CD4-positive, alpha-beta T cell treated with Interferon alpha-2 for 1 hour (primary cell): ENCODE measurements at places on chromosomes 6 and 20.
A peak's percentile ranks its signal among the peaks of the same experiment; 100 is the strongest.

DNA sequence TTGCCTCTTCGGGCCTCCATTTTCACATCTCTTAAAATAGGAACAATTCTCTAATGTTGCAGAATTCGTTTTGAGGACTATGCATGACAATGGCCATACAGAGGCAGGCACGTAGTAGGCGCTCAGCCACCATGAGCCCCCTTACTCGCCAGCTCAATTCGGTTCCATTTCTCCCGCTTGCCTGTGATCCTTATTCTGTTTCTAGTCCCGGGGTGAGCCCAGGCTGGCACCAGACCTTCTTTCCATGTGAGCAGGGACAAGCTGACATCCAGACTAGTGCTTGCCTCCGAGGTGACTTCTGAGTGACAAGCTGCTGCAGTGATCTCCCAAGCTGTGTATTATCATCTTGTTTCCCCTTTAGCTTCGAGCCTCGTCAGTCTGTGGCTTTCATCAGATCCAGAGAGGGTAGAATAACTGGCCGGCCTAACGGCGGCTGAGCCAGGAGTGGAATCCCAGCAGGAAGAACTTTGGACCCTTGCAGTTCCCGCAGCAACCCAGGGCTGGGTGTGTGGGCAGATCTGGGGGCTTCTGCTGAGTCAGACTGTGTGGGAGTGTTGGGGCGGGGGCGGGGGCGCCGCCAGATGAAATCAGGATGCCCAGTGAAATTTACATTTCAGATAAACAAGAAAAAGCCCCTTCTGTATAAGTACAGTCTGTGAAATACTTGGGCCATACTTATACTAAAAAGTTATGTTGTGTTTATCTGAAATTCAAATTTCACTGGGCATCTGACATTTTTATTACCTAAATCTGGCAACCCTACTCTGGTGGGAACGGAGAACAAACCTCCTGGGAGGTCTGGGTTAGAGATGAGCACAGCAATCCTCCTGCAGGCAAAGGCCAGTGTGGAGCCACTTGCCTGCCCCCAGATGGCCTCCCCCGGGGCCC lies 10.9 kb downstream of the BANF2 start:
- no peak for DNase-seq

GRCh38 chr6:53896196-53896595 lies 101.4 kb downstream of the LRRC1 start:
- no peak for DNase-seq

DNA sequence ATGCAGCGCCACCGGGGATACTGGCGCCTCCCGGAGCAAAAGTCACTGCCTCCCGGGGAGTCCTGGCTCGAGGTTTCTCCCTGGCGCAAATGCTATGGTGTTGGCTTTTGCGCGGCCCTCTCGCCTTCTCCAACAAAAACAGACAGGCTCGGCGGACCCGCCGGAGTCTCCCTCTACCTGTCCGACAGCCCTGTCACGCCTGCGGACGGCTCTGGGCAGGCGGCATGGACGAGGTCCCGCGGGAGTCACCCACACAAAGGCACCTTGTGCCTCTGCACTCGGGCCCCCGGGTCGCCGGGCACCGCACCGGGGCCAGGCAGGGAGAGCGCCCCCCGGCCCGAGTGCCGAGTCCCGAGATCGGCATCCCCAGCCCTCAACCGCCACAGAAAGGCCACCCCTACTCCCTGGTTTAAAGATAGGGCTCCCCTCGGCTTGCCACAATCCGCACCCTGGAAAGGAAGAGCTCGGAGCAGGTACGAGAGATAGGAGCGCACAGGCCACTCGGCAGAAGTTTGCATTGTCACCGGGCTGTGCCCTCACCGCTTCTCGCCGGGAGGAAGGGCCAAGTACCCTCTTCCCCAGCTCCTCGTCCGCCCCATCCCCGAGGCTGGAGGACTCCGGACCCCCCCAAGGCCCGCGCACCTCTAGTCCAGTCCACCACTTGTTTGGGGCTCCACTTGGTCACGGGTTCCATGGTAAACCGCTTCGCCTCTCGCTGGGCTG lies 903 bp downstream of the CNKSR3 start:
- no peak for DNase-seq

- no peak for DNase-seq
These were observed 33.1 kb upstream of the DAAM2 start for GRCh38 chr6:39758905-39759605.

- DNase-seq = peak; percentile 36
These were observed 765 bp upstream of the GMDS start for GRCh38 chr6:2245877-2246863.

DNA sequence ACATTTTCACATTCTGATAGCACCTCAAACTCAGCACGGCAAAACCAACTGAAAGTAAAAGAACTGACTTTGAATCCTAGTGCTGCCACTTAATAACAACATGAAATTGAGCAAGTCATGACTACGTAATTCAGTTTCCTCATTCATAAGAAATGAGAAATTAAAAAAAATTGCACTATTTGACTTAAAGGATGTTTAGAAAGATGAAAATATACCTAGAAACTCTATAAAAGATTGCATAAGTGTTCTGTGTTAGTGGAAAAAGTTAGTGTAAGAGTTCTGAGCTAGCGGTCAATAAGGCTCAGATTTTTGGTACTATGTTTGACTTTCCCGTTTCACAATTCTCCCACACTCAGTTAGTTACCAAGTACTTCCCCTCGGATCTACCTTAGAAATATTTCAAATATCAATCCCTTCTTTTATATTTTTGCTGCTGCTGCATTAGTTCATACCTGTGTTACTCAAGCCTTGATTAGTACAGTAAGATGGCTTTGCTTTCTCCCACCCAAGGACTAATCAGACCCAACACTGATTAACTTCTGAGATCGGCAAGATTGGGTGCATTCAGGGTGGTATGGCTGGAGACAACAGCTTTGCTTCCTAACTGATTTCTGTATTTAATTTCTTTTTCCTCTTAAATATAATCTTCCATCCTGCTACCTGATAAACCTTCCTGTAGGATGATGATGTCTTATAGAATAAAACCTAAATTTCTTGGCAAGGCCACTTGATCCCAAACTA lies 25.9 kb downstream of the ECHDC1 start:
- no peak for DNase-seq

DNA sequence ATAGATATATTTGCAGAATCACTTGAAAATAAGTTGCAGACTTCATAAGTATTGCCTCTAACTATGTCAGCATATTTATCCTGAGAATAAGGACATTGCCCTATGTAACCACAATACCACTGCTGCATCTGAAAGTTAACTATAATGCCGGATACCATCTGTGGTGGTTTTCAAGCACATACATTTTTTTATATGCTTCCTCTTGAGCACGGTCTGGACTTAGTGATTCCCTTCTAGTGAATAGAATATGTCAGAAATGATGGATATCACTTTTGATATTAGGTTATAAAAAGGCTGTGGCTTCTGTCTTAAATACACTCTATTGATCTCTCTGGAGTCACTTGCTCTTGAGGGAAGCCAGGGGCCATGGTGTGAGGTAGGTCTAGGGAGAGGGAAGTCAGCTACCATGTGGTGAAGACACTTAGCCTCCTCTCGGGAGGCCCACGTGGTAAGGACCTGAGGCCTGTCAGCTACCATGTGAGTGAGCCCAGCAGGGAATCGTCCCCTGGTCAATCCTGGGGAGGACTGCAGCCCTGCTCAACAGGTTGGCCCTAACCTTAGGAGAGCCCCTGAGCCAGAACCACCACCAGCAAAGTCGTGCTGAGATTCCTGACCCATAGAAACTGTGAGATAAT lies 57.5 kb downstream of the CCDC170 start:
- no peak for DNase-seq

DNA sequence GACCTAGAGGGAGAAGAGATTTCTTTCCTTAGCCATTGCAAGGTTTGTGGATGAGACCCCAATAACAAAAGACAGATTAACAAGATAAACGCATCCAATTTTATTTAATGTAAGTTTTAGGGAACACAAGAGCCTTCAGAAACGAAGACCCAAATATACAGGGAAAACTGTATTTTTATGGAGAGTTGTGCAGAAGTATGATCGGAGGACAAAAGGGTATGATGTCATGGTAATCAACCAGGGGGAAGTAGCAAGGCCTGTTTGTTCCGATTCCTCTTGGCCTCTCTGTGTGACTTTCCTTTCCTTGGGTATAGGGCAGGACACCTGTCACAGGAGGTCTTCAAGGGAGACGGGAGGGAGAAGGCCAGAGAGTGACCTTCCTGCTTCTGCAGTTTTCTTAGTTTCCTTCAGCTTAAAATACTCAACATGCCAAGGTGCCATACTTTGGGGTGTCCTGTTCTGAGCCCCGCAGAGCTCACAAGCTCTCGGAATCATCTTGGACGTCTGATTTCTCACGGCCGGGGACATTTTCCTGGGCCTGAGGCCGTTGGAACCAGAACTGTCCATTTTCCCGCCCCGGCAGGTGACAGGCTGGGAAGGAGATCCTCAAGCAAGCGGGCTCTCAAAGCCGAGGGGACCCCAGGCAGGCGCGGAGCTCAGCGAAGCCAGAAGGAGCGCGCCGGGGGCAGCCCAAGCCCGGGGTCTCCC lies 21.7 kb downstream of the TMC2 start:
- no peak for DNase-seq

- no peak for DNase-seq
These were observed 61.5 kb upstream of the STXBP5 start for GRCh38 chr6:147142684-147143245.

DNA sequence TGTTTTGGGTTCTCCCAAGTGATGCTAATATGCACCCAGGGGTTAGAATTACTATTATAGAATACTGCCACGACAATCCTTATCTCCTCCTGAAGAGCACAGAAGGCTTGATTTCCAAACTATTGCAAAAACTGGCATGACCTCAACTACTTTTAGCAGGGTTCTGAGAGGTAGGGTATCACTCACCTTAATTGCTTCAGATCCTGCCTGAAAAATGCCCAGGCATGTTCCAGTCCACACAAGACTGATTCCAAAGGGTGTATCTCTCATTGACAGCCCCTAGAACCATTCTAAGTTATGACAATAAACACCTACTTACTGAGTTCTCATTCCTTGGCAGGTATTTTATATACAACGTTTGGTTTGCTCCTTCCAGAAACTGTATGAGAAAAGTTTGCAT lies 5.0 kb upstream of the DSE start:
- DNase-seq = no peak

- DNase-seq = no peak
These were observed 1.2 kb downstream of the SNTA1 start for GRCh38 chr20:33442136-33443005.

GRCh38 chr20:49276961-49277785 lies 684 bp downstream of the ZNFX1 start:
- peak; percentile 41 for DNase-seq

DNA sequence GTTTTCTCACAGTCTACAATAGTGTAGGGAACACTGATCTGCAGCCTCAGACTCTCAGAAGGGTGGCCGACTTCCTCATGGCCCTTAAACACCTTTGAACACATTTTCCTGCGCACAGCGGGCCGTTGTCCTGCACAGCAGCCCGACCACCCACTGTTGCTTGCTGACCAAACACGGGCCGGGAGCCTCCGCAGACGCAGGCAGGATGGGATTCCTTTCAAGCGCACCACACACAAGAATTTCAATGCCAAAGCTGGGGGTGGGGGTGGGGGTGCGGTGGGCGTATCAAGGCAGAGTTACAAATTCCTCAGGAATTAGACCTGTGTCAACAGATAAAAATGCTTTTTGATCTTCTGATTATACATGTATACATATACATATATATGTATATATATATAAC lies 74.5 kb downstream of the HUS1B start:
- DNase-seq = no peak

DNA sequence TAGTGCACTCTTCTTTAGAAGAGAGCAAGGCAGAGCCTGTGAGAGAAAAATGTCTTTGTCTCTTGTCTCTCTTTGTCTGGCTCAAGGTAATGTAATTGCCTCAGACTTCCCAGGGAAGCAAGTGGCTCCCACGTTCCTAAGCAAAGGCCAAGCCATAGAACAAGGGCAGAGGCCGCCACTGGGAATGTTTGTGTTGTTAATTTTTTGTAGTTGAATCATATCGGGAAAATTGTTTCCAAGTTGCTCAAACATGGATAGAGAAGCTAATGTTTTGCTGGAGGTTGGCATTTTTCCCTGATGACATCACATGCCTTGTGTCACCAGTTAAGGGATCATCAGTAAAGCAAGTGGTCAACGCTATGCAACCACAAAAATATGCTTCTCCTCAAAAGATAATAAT lies 211.5 kb upstream of the FOXA2 start:
- DNase-seq = no peak

DNA sequence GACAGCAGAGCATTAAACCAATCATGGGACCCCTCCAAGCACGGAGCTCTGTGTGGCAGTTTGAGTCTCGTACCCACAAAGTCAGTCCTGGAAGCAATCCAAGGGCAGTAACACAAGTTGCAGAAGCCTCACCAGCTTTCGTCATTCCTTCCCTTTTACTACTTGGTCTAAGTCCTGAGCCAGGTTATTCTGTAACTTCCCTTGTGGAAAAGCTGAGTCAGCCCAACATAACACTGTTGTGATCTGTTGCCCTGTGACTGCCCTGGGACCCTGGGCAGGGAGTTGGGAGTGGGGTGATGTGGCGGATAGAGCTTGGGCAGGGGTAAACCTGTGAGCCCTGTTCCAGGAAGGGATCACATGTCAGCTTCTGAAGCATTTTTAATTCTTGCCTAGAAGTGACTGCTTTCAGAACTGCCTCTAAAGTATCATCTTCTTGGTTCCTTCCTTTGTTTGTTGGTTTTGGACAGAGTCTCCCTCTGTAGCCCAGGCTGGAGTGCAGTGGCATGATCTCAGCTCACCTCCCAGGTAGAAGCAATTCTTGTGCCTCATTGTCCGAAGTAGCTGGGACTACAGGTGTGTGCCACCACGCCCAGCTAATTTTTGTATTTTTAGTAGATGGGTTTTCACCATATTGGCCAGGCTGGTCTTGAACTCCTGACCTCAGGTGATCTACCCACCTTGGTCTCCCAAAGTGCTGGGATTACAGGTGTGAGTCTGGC lies 183.7 kb upstream of the JAG1 start:
- DNase-seq = peak; percentile 25

GRCh38 chr20:36991703-36992102 lies 40.2 kb upstream of the SAMHD1 start:
- no peak for DNase-seq

- no peak for DNase-seq
These were observed 21.0 kb downstream of the ULBP1 start for GRCh38 chr6:149984773-149985172.

GRCh38 chr6:3612341-3613041 lies 139.0 kb downstream of the PXDC1 start:
- DNase-seq = no peak

DNA sequence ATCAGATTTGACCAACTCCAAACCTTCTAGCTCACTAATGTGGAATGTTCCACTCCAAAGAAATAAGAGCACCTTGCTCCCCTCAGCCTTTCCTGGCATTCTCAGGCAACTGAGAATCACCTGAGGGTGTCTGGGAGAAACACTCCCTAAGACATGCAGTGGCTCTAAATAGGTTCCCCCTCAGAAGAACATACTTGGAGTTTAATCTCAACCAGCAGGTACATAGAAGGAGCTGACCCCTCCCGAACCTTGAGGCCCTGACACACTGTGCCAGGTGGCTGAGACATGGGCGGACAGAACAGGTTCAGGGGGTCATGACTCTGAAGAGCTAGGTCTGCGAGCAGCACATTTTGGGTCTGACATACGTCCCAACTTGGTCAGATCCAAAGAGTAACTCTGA lies 107.6 kb upstream of the MAP3K4 start:
- DNase-seq = no peak
